Fibroblast of skin of right quadriceps (primary cell): ENCODE measurements at places on chromosomes 2 and 18.
A peak's percentile ranks its signal among the peaks of the same experiment; 100 is the strongest.

DNA sequence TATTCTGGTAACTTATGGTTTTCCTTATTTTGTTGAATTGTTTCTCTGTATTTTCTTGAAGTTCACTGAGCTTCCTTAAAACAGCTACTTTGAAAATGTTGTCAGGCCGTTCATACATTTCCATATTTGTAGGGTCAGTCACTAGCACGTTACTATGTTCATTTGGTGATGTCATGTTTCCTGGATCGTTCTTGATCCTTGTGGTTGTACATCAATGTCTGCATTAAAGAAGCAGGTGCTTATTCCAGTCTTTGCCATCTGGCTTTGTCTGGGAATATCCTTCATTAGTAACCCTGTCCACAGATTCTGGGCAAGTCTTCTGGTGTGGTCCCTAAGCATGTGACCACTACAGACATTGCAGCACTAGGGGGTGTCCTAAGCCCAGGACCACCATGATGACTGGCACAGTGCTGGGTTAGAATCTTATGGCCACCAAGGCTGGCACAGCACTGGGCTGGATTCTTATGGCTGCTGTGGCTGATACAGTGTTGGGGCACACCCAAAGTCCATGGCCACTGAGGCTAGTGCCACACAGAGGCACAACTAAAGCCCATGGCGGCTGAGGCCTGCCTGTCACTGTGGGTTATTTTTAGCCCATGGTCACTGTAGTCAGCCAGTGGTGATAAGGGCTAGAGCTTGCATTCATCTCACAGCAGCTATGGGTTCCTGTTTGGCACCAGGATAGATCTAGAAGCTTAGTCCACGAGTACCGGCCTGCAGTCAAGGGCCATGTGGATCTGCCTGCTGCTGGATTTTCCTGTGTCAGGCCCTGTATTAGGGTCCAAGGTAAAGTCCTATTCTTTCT is 13.2 kb downstream of the VWA3B start:
- no peak for DNase-seq

- DNase-seq, result no peak
Measured at GRCh38 chr2:233094614-233095013, 34.5 kb downstream of the INPP5D start.

- peak; percentile 66 for DNase-seq
Measured at GRCh38 chr2:200171731-200172482, 134.6 kb upstream of the SPATS2L start.

GRCh38 chr2:120856421-120856862 is 120.8 kb downstream of the GLI2 start:
- DNase-seq, result peak; percentile 48

GRCh38 chr2:70753902-70754301 is 14.1 kb downstream of the ADD2 start:
- DNase-seq, result no peak

- no peak for DNase-seq
Measured at GRCh38 chr2:26507932-26508331, 30.0 kb upstream of the OTOF start.

- DNase-seq, result peak; percentile 57
Measured at GRCh38 chr2:238787501-238787900, 60.4 kb upstream of the TWIST2 start.

DNA sequence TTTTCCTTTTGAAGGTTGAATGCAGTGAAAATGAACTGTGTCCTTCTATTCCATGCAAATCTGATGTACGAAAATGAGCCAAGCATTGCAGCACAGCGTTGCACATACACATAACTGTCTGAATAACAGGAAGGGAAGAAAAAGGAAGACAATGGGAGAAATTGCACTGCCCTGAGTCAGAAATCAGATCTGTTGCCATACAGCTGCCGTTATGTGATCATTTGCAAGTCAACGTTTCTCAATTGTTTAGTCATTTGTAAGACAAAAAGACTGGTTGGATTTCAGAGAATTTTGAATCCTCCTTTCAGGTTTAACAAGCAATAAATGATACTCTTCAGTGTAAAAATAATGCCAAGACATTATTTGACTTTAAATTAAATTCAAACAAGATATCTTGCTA is 284.1 kb downstream of the DSEL start:
- peak; percentile 39 for DNase-seq

GRCh38 chr2:162403884-162404283 is 60.0 kb downstream of the GCA start:
- peak; percentile 49 for DNase-seq

DNA sequence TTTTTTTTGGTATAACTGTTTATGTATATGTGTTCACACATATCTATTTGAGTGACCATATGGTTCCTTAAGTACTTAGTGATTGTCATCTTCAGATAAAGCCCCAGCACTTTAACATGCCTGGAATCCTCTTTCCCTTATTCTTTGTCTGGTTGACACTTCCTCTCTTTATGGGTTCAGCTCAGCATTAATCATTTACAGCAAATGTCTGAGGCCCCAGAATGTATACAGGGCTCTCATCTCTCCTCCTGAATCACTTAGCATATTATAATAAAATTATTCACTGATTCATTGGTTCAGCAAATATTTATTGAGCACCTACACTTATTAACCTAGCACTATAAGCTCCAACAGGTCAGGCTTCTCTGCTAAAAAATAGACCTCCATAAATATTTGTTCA is 43.5 kb upstream of the CD28 start:
- DNase-seq, result no peak

DNA sequence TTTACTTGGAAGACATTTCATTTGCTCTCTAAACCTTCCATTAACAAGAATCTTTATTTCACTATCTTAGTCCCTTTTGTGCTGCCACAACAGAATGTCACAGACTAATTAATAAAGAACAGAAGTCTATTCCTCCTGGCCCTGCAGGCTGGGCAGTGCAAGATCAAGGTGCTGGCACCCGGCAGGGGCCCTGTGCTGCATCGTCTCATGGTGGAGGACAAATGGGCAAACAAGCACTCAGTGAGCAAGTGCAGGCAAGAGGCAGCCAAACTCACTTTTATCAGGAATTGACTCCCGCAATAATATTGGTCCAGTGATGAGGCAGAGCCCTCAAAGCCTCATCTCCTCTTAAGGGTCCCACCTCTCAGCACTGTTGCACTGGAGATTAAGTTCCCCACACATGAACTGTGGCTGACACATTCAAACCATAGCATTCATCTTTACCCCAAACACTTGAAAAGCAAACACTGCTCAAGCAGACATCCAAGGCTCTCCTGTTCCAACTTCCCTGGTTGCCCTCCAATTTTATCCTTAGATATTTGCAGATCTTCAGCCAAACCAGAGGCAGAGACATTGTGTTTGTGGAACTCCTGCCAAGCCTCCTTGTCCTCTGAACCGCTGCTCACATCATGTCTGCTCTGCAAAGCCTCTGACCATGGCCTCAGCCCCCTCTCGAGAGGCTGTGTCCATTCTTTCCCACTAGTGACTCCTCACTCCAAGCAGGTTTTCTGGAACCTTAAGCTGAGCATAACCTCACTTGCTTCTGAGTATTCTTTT is 404.4 kb upstream of the SOX11 start:
- DNase-seq, result no peak

GRCh38 chr2:70733646-70734180 is 34.3 kb downstream of the ADD2 start:
- no peak for DNase-seq

- no peak for DNase-seq
Measured at GRCh38 chr2:180003559-180003958, 3.5 kb downstream of the CWC22 start.

DNA sequence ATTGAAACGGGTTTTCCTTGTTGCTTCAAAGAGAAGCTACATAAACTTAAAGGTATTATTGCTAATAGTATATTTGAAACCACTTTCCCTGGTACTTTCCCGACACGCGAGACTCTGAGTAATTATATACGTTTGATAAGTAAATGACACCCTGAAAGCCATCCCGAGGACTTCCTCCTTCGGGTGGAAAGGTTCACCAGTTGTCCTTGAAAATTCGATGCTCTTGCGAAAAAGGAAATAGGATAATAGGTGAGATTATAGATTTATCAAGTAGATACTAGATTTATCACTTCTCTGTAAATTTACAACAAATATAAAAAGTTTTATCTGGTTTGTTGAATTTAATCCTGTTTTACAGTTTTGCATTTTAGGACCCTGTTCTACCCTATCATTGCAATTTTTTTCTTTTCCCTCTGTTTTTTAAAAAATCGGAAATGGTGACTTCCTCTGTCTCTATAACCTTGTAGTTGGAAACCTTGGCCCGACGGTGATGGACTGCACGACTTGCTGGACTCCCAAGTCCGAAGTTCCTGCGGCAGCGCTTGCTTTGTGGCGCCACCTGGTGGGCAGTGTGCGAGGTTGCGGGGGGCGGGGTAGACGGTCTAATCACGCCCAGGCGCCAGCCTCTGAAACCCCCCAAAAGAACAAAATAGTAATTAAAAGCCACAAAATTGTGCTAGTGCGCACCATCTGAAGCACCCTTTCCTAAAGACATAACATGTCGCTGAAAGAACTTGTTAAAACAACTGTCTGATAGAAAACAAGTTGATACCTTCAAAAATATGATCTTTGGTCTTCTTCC is 972 bp upstream of the DLX2 start:
- DNase-seq, result peak; percentile 80

DNA sequence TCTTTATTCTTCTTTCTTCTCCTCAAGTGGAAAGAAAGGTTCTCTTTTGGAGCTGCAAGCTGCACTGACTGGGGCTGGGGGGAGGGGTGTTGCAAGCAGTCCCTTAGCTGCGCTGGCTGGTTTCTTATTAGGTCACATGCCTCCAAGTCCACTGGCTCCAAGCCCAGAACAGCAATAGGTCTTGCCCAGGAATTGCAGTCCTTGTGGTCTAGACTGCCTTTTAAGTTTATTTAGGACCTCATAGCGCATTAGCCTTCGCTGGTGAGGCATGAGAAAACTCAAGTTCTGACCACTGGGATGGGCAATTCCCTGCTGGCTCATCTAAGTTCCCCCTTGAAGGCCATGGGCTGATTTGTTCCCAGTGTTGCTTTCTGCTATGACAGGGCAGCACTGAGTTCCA is 138.6 kb upstream of the SCN7A start:
- DNase-seq, result peak; percentile 80

GRCh38 chr18:67410075-67411070 is 106.1 kb downstream of the DSEL start:
- DNase-seq, result peak; percentile 21

GRCh38 chr2:182384860-182385259 is 42.0 kb downstream of the PDE1A start:
- DNase-seq, result no peak

DNA sequence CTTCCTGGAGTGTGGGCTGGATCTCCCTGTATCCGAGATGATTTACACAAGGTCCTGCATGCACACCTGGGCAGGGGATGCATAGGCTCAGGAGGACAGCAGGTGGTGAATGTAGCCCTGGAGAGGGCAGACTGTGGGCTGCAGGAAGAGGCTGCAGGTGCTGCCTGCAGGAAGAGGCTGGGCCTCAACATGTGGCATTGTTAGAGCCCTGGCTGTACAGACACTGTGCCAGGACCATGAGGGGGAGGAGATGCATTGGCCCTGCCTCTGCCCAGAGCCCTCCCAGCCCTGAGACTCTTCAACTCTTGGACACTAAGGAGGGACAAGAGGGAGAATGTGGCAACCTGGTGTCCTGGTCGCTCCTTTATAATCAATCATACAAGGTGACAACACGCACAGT is 392.8 kb downstream of the TNS1 start:
- no peak for DNase-seq

DNA sequence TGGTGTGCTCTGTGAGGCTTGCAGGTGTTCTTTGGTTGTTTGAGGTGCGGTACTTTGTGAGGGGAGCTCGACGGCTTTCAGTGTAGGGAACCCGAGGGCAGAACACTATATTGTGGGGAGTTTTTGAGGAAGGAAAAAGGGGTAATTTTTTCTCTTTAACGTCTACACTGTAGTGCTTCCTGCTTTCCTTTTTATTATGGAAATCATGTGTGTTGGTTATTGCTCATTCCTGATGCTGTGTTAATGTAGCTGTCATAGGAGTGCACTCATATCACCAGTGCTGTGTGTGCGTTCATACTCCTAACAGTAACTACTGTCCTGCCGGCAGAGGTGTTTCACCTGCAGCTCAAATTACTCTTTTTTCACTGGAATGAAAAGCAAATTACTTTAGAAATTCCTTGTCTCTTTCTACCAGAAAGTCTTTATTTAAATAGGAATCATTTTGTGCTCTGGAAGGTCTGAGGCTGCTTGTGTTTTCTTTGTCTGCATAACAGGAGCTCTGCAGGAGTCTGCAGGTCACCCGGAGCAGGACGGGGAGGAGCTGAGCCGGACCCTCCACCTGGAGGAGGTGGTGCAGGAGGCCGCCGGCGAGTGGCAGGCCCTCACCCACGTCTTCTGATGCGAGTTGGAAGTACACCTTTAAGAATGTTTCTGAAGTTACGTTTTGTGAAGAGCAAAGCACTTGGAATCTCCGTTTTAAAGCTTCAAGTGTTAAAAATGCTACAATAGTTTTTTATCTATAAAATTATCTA is 145.5 kb downstream of the ZNF236 start:
- no peak for DNase-seq

- DNase-seq, result no peak
Measured at GRCh38 chr2:53715568-53715967, 52.0 kb upstream of the CHAC2 start.

- DNase-seq, result peak; percentile 32
Measured at GRCh38 chr18:58649966-58650816, 21.1 kb upstream of the MALT1 start.

DNA sequence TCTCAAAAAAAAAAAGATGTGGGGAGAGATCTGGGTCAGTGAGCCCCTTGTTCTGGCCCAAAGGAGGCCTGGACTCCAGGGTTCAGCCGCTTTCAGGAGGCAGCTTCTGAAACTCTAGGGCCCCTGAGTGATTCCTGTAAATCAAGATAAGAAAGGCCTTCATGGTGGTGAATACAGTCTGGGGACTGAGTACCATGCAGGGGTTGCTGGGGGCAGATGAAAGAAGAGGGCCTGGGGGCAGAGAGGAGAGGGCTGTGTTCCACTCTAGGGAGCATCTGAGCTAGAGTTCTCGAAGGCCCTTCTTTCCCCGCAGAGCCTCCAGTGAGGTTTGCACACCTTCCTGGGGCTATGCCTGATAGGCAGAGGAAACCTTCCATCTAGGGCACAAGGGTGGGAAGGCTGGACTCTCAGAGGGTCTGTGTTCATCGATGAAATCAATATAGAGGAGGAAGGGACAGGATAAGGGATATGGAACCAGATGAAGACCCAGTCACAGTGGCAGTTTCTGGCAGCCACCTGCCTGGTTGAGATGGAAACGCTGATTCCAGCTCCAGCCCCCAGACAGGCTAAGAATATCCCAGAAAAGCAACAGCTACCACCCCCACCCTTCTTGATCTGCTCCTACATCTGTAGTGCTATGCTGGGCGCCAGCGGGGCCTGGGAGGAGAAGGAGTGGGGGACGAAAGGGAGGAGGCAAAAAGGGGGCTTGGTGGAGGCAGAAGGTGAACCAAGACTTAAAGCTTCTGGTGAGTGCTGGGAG is 4.7 kb upstream of the CDK5R2 start:
- DNase-seq, result no peak

GRCh38 chr18:42080340-42080739 is 125.3 kb downstream of the PIK3C3 start:
- no peak for DNase-seq

GRCh38 chr2:217085543-217085942 is 225.7 kb upstream of the TNP1 start:
- DNase-seq, result peak; percentile 80
